H1 (cell line): ENCODE measurements at places on chromosomes 3 and 15.

DNA sequence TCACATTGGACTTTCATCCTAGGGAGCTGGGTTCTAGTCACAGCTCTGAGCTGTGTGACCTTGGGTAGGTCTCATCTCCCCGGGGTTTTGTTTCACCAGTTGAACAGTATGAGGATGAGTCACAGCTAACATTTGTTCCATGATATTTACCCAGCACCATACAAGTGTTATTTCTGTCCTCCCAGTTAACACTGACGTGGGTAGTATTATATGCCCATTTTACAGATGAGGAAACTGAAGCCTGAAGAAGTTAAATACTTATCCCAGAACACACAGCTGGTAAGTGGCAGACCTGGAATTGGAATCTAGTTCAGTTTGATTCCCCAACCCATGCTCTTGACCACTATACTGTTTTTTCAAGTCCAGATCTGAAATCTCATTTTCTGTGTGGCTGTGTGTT is 908 bp upstream of the RARB start:
- peaks cover 4% of the 10 kb centered on the region for H3K27me3 ChIP-seq
- DNase-seq = no peak
- H3K27ac ChIP-seq = no peak overlapping the region
- H3K4me1 ChIP-seq = peaks cover 18% of the 10 kb centered on the region; the same call in 1 of the 2 replicates
- H3K36me3 ChIP-seq = no peaks in the 10 kb centered on the region; the same call in 1 of the 2 replicates

DNA sequence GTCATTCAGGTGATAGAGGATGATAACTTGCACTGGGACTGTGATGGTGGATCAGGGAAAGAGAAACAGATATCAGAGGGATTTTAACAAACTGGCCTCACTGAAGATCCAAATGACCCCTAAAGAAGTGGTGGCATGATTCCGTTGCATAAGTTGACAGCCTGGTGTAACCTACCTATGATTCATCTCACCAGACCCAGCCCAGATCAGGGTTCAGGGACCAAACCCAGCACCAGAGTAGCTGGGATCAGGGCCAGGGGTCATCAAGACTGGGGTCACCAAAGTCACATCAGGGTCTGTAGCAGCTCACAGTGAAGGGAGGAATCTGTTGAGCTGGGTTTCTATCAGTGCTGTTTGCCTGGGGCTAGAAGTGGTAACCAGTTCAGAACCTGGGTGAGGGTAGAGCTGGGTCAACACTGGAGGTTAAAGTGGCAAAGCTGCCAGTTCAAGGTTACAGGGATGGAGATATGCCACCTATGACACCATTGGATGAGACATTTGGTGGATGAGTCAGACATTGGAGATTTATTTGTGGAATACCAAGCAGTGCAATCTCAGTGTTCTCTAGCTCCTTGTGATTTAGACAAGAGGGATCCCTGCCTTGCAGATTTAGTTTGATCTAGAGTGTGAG is 35.9 kb downstream of the CASR start:
- no peak overlapping the region for H3K27ac ChIP-seq
- no peak overlapping the region for H3K4me3 ChIP-seq
- no peaks in the 10 kb centered on the region for H3K36me3 ChIP-seq
- H3K27me3 ChIP-seq = no peaks in the 10 kb centered on the region
- H3K4me1 ChIP-seq = no peaks in the 10 kb centered on the region
- DNase-seq = no peak

DNA sequence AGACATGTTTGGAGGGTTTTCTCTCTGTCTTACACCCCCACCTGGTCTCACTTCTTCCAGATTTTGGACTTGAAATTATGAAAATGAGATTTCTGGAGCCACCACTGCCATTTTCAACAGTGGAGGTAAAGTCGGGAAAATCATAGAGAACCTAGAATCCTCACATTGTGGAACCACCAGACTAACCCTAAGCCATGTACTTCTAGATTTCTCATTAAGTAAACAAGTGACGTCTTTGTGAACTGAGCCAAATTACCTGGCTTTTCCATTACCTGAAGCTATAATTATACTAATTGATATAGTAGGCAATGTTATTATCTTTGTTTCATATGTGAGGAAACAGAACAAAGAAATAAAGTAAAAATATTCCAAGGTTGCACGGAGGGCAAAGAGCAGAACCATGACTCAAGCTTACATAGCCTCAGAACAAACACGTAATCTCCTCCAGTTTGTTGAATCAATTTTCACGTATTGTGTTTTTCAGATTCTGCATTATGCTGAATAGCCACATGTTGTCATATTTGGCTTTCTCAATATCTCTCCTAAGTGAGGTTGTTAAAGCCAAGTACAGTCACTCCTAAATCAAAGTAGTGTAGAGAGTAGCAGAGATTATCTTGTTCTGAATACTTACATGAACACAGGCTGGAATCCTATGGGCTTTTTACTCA is 101.3 kb upstream of the CMC1 start:
- H3K36me3 ChIP-seq = no peaks in the 10 kb centered on the region
- H3K27me3 ChIP-seq = no peaks in the 10 kb centered on the region
- no peak for DNase-seq
- no peak overlapping the region for H3K4me3 ChIP-seq
- H3K4me1 ChIP-seq = no peaks in the 10 kb centered on the region

GRCh38 chr15:49154799-49155109 is 645 bp downstream of the COPS2 start:
- no peaks in the 10 kb centered on the region for H3K27me3 ChIP-seq
- no peaks in the 10 kb centered on the region for H3K36me3 ChIP-seq
- no peaks in the 10 kb centered on the region for H3K4me1 ChIP-seq
- peak overlapping the region; percentile 96 for H3K4me3 ChIP-seq
- DNase-seq = no peak

DNA sequence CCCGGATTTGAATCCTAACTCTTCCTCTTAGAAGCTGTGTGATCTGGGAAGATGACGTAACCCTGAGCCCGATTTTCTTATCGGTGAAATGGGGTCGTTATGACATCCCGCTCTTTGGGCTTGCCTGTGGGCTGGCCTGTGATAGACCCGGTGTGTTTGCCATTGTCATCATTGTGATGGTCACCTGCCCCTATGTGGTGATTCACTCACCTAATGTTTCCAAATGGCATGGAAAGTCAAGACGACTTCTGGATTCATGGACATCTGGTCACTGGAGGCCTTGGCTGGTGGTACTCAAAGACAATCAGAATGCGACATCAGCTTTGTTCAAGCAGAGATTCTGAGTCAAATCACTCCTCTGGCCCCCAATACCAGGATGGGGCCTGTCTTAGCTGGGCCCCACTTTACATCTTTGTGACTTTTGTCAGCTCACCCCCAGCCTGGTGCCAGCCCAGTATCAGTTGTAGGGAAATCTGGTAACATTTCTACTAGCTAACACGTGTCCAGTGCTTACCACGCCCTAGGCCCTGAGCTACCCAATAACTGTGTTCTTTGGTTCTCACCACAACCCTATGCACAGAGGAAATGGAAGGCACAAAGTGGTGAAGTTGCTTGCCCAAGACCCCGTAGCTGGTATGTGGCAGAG is 2.8 kb downstream of the TMEM43 start:
- no peak for DNase-seq
- H3K4me3 ChIP-seq = no peak overlapping the region
- H3K36me3 ChIP-seq = peaks cover 23% of the 10 kb centered on the region
- peaks cover 14% of the 10 kb centered on the region for H3K4me1 ChIP-seq
- no peaks in the 10 kb centered on the region for H3K27me3 ChIP-seq

DNA sequence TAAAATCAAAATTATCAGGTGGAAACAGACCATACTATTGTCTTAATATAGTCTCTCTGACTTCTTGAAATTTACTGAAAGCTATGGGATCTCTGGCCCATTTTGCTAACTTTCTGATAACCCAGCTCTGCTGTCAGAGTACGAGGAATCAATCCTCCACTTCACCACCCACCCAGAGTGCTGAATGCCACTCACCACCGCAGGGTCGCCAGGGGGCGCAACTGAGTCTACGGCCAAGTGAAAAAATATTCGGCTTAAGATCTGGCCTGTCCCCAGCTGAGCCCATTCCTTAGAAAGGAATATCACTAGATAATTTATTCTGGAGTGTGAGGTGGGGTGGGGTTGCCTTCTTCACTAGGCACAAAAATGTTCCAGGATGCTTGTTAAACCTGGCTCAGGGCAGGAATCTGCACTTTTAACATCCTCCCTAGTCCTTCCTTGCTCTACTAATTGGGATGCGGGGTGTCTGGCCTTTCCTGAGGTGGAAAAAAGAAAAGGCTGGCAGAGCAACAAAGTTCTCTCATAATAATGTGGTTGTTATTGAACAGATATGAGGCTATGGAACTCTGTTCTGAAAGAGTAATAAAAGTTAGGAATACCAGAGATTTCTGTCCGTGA is 520.6 kb downstream of the MFSD1 start:
- no peak overlapping the region for H3K27ac ChIP-seq
- H3K4me3 ChIP-seq = no peak overlapping the region
- DNase-seq = peak; percentile 92
- H3K4me1 ChIP-seq = no peaks in the 10 kb centered on the region

GRCh38 chr3:26840272-26840870 is 217.8 kb downstream of the LRRC3B start:
- H3K4me1 ChIP-seq = no peaks in the 10 kb centered on the region
- no peak overlapping the region for H3K4me3 ChIP-seq
- no peak overlapping the region for H3K27ac ChIP-seq

- H3K4me3 ChIP-seq = no peak overlapping the region
- no peaks in the 10 kb centered on the region for H3K36me3 ChIP-seq
- no peaks in the 10 kb centered on the region for H3K4me1 ChIP-seq
- H3K27me3 ChIP-seq = no peaks in the 10 kb centered on the region
Measured at GRCh38 chr3:178969004-178969700, 102.5 kb downstream of the ZMAT3 start.

GRCh38 chr15:69575387-69575786 is 122.8 kb downstream of the RPLP1 start:
- no peak for DNase-seq
- no peaks in the 10 kb centered on the region for H3K36me3 ChIP-seq
- 0 out of 2 replicates have a peak, but pooled peaks cover 2% of the 10 kb centered on the region for H3K4me1 ChIP-seq
- no peak overlapping the region for H3K4me3 ChIP-seq
- H3K27me3 ChIP-seq = no peaks in the 10 kb centered on the region
- H3K27ac ChIP-seq = no peak overlapping the region

DNA sequence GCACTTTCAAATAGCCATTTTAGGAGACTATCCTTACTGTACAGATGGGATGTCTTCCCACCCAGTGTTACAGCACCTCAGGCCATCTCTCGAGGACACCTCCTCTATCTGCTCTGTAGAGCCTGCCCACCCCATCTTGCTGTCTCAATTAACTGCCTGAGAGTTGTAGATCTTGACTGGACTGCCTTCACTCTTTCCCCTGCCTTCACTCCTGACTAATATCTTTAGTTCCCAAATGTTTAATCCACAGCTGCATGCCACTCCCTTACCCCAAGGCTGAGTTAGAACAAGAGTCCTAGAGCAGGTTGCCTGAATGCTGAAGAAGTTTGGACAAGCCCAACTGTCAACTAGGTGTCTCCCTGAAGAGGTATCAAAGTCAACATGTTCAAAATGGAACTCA is 1.3 kb upstream of the PP2D1 start:
- no peaks in the 10 kb centered on the region for H3K36me3 ChIP-seq
- no peak overlapping the region for H3K4me3 ChIP-seq
- no peak overlapping the region for H3K27ac ChIP-seq

DNA sequence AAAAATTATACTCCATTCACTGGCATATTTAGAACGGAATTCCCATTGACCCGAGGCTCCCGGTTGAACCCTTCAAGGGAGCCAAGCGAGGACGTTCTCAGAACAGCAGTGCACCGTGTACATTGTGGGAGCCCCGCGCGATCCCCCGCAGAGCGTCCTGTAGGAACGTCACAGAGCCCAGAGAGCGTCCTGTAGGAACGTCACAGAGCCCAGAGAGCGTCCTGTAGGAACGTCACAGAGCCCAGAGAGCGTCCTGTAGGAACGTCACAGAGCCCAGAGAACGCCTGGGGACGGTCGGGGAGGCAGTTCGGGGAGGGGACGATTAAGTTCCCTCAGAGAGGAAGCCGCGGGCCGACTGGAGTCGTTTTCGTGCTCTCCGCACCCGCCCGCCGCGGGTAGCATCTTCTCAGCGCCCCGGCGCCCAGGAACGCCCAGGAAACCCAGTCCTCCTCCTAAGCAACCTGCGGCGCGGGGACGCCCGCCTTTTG is 506 bp upstream of the ATP1B3 start:
- peak; percentile 79 for DNase-seq
- H3K27ac ChIP-seq = peak overlapping the region; percentile 53; the same call in 1 of the 2 replicates
- H3K36me3 ChIP-seq = peaks cover 7% of the 10 kb centered on the region; the same call in 1 of the 2 replicates
- H3K4me3 ChIP-seq = peak overlapping the region; percentile 97
- no peaks in the 10 kb centered on the region for H3K4me1 ChIP-seq
- no peaks in the 10 kb centered on the region for H3K27me3 ChIP-seq

GRCh38 chr3:18363338-18363737 is 61.8 kb downstream of the SATB1 start:
- no peaks in the 10 kb centered on the region for H3K27me3 ChIP-seq
- H3K36me3 ChIP-seq = no peaks in the 10 kb centered on the region
- no peak overlapping the region for H3K4me3 ChIP-seq
- H3K27ac ChIP-seq = no peak overlapping the region
- DNase-seq = no peak

DNA sequence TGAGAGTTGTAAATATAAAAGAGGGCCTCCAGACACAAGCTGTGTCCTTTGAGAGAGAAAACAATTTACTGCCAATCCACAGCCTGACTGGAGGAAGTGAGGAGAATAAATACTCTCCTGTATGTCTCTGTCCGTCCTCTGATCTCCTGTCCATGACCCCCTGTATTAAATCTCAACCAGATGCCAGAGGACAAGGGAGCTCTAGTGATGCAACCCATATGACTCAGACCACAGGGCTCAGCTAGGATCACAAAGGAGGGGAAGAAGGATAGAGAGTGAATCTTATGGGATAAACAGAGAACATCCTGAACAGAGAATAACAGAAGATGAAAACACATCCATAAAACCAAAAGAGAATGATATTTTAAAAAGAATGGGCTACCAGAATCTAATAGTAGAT is 482.6 kb downstream of the PLOD2 start:
- H3K27me3 ChIP-seq = no peaks in the 10 kb centered on the region
- H3K4me3 ChIP-seq = no peak overlapping the region
- no peaks in the 10 kb centered on the region for H3K36me3 ChIP-seq
- no peaks in the 10 kb centered on the region for H3K4me1 ChIP-seq
- no peak overlapping the region for H3K27ac ChIP-seq
- DNase-seq = no peak

GRCh38 chr3:175469124-175469523 is 610.0 kb downstream of the NAALADL2 start:
- DNase-seq = no peak
- H3K36me3 ChIP-seq = no peaks in the 10 kb centered on the region
- no peak overlapping the region for H3K27ac ChIP-seq
- H3K4me3 ChIP-seq = no peak overlapping the region
